ENCODE measurements at places on chromosomes 6 and 20.

GRCh38 chr6:3617192-3617631, 134.3 kb downstream of the PXDC1 start:
- DNase-seq = no peak

GRCh38 chr6:1609648-1610496, at the start of gene FOXC1:
Gene FOXC1, plus strand, starts transcription at chr6:1609915. Its CDS starts 531 bp downstream, at chr6:1610446.
- DNase-seq = peak; percentile 62

DNA sequence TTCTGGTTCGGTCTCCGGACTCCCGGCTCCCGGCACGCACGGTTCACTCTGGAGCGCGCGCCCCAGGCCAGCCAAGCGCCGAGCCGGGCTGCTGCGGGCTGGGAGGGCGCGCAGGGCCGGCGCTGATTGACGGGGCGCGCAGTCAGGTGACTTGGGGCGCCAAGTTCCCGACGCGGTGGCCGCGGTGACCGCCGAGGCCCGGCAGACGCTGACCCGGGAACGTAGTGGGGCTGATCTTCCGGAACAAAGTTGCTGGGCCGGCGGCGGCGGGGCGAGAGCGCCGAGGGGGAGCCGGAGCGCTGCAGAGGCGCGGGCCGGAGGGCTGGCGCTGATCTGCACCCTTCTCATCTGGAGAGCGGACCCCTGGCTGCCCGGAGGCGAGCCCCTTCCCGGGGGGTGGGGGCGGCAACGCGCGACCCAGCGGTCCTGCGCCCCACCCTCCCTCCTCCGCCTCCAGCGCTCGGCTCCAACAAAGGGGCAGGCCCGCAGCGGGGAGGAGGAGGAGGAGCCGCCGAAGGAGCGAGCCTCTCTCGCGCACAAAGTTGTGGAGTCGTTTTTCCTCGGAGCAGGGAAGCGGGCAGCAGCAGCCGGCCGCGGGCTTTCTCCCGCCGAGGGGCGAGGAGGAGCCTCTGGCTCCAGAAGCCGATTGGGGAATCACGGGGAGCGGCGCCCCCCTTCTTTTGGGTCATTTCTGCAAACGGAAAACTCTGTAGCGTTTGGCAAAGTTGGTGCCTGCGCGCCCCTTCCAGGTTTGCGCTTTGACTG, at the start of gene UTRN:
UTRN (plus strand) TSS at position 553 of the 765 bp plus-strand sequence. CDS start 6,494 bp downstream, outside the sequence.
- peak; percentile 11 for DNase-seq

DNA sequence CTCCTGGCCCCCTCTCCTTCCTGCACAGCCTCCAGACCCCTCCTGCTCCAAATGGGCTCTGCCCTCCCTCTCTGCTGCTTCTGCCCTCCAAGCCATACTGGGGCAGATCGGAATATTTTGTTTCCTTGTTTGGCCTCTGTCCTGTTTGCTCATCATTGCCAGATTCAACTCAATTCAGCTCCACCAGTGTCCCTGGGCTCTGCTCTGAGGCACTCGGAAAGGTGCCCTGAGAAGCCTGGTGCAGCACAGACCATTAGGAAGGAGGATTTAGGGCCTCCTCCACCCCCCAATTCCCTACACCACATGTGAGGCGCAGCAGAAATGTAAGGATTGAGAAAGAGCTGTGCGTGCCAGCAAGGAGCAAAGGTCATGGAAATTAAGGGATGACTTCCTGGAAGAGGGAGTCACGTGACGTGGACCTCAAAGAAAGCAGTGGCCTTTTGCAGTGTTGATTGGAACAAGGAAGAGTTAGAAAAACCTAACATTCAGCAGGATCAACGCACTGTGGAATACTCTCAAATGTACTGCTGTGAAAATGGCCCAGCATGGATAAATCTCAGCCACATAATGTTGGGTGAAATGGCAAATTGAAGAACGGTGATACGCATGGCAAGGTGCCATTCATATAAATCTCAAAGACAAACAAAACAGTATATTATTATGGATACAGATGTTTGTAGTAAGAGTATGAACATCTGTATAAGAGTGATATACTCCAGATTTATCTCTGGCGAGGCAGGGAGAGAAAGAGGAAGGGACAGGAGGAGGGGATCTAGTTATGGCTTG, 229.5 kb upstream of the RNF24 start:
- no peak for DNase-seq

DNA sequence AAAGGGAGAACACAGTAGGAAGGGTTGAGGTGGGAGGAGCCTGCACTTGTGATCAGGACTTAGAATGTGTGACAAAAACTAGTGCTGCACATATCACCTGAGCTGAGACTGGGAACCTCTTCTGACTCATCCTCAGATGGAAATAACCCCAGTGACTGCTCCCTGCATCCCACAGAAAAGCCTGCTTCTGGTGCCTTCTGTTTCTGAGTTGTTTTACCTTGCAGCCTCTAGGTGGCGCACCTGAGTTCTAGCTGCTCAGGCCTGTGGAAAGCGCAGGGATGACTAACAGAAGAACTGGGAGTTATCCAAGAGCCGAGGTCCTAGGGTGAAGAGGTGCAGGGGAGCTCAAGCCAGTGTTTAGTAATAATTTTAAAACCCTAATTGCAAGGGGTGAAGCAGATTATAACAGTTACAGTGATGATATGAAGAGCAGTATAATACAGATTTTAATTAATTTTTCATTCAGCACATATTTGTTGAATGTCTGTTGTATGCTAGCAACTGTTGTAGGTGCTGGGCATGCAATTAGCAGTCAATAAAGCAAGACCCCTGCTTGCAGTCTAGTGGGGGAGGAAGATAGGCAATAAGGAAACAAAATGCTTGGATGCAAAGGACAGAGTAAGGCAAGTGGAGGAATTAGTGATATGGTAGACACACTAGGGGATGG, 302.5 kb downstream of the DHX35 start:
- no peak for DNase-seq

GRCh38 chr20:34475979-34476736, 40.1 kb upstream of the DYNLRB1 start:
- DNase-seq = no peak

DNA sequence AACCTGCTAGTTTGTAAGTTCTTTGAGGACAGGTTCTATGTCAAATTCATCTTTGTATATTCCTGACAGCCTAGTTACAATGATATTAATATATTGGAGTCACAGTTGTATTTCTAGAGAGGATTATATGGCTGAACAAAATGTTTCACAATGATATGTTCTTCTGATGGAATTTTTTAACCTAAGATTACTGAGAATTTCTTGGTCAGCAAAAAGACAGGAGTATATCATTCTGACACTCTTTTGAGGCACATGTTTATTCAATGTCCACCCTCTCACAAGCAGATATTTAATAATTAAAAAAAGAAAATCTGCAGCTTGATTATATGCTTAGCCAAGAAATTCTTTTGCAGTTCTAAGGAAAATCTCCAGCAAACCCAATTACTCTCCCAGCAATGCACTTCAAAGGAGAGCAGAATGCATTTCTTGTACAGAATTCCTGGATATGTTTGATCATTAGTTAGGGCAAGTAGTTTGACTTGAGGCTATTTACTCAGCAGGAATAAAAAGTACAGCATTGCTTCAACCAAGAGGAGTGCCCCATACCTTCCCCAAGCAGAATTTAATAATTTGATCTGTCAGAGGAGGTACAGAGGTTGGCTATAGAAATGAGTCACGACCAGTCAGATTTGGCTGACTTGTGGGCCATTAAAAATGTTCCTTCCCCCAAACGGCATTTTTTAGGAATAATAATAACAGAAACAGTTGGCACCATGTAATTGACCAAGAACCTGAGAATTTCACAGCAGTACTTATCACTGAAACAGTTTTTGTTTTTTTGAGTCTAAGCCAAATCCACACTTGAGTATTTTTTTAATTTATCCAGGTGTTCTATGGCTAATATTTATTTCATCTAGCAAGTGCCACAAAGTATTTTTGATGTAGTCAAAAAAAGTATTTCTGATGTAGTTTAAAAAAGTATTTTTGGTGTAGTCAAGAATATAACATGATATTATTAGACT, 508.1 kb upstream of the FLRT3 start:
- no peak for DNase-seq

DNA sequence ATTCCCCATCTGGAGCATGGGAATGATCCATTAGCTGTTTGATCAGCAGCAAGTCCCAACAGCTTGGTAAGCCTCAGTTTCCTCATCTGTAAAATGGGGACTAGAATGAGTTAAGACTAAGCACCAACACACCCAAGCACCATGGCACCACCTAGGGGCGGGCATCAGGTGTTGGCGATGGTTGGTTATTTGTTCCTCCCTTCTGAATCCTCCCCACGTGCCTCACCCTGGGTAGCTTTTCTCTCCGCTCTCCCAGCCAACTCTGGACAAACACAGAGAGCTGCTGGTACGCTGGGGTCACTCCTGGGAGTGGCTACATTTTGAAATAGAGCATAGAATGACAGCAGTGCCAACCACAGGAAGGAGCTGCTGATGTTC, 13.3 kb upstream of the ITPR3 start:
- no peak for DNase-seq

- no peak for DNase-seq
Observed at GRCh38 chr6:4253604-4254231, 118.3 kb upstream of the ECI2 start.

DNA sequence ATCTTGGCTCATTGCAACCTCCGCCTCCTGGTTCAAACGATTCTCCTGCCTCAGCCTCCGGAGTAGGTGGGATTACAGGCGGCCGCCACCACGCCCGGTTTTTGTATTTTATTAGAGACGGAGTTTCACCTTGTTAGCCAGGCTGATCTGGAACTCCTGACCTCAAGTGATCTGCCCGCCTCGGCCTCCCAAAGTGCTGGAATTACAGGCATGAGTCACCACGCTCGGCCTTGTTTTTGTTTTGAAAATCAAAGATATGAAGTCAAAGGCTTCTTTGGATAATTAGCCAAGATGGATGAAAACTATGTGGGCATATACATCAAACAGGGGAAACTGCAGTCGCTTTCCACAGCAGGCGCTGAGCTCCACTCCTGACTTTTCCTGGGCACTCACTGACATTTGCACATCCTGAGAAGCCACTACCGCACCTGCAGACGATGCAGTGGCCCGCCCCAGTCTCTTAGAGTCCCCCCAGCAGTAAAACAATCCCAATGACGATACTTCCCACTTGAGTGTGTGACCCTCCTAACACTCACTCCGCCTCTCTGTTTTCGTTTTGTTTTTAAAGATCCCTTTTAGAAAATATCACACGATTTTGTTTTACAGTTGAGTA, 44.1 kb downstream of the GJA1 start:
- no peak for DNase-seq

DNA sequence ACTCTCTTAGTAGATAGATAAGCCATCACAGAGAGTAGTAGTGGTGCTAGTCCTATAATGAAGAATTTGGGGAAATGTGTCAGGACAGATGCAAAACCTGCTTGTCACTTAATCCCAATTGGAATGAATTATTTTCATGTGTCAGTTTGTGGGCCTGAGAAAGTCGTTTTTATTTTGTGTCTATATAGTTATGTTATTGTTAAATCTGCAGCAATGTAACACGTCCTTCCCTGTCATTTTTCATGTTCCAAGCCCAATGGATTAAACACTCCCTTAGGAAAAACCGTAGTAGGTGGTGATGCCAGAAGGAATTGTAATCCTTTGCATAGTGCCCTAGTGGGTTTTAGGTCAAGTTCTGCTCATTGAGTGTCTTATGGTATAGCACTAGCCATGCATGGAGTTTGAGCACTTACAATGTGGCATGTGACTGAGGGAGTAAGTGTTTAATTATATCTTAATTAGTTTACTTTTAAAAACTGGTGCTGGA, 105.9 kb upstream of the PRSS16 start:
- no peak for DNase-seq

- no peak for DNase-seq
Observed at GRCh38 chr6:52494298-52495072, 74.3 kb downstream of the EFHC1 start.

DNA sequence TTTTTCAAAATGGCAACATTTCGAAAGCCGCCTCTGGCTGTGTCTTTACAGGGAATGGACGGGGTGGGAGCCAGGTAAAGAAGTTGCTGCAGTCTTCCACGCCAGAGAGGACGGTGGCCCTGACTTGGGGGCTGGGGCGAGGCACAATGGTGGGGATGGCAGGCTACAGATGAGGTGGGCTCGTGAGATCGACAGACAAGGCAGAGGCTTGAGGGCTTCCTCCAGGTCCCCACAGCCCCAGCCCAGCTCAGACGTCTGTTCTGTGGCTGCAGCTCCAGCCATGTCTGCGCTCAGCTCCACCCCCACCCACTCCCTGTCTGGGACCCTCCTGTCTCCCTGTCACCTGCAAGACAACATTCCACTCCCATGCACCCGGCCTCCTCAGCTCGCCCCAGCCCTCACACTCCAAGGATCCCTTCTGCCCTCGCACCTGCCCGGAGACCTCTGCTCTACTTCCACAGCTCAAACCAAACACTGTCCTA, 7.4 kb upstream of the C20orf144 start:
- DNase-seq = no peak

DNA sequence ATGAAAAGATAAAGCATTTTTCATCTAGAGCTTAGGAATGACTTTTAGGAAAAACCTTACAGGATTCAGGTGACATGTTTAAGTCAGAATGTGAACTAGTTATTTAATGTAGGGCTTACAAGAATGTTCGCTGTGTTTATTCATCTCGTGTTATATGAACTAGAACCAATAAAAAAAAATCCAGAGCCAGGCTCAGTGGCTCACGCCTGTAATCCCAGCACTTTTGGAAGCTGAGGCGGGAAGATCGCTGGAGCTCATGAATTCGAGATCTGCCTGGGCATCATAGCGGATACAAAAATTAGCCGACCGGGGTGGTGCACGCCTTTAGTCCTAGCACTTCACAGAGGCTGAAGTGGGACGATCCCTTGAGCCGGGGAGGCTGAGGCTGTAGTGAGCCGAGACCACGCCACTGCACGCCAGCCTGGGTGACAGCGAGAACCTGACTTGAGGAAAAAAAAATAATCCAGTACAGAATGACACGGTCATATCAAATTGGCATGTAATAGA, 46.3 kb downstream of the OR2B2 start:
- no peak for DNase-seq

DNA sequence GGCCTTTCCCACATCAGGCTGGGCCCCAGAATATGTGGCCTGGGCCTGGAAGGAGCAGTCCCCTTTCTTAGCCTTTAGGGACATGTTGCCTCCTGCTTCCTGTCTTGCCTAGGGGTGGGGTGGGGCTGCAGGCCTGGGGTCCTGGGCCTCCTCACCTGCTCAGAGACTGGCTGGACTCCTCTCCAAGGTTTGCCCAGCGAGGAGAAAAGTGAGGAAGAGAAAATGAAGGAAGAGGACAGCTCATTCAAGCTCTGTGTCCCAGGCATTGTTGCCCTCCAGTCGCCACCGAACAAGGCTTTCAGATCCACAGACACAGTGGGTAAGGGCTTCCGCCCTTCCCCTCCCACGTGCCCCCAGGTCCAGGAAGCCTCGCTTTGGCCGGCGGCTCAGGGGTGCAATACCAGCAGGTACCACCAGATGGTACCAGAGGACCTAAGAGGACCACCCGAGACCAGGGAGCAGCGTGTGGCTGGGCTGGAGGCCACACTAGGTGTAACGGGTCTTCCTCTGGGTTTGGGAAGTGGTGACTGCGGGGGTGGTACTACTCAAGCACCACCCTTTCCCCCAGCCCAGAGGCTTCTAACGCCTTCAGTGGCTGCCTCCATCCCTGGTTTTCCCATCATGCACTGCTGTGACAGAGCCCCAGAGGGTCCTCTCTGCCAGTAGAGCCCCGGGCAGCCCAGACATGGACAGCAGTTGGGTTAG, 5.5 kb upstream of the BAK1 start:
- DNase-seq = no peak

- DNase-seq = no peak
Observed at GRCh38 chr6:17303444-17303843, 22.3 kb downstream of the RBM24 start.

GRCh38 chr20:41176711-41177552, 39.6 kb downstream of the PLCG1 start:
- no peak for DNase-seq

- DNase-seq = no peak
Observed at GRCh38 chr6:98137391-98137790, 697.0 kb upstream of the POU3F2 start.

All from cortex of kidney (tissue), 1 donor.